Memory B cell (primary cell): ENCODE measurements at places on chromosomes 16 and 17.

GRCh38 chr16:85605912-85606841 lies 6.9 kb upstream of the GSE1 start:
- H3K27ac ChIP-seq = no peak overlapping the region
- H3K4me1 ChIP-seq = peaks cover 37% of the 10 kb centered on the region
- H3K27me3 ChIP-seq = no peaks in the 10 kb centered on the region
- no peak overlapping the region for H3K4me3 ChIP-seq

DNA sequence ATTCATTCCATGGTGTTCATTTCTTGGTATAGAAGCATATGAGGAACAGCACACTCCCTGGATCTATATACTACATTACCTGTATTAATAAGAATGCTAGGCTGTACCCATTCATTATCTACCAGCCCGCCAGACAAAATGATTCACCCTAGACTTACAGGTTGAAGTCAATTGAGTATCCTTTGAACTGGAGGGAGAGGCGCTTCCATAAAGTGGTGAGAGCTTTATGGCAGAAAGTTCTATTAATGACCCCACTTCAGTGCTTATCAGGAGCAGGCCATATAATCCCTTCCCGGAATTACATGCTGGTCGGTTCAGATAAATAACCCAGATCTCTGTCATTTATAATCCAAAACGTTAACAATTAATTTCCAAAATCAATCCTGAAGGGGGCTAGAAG lies 44.5 kb upstream of the TOX3 start:
- DNase-seq = no peak
- no peaks in the 10 kb centered on the region for H3K36me3 ChIP-seq
- H3K27me3 ChIP-seq = peaks cover 2% of the 10 kb centered on the region
- H3K27ac ChIP-seq = no peak overlapping the region
- H3K4me3 ChIP-seq = no peak overlapping the region
- no peaks in the 10 kb centered on the region for H3K4me1 ChIP-seq

DNA sequence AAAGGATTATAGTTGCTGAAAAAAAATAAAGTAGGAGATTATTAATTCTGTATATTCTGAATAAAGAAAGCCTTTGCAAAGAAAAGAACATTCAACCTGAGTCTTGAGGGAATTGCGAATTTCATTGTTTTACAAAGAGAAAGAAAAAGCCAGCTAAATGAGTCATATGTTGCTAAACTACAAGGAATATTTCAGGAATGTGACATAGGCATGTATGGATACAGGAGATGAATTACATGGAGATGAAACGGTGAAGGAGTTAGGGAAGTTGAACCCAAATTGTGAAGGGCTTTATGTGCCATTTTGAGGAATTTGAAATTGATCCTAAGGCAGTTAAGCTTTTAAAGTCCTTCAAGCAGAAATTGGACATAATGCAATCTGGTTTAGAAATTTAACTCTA lies 177.3 kb upstream of the RBL2 start:
- no peak for DNase-seq
- peak overlapping the region; percentile 69 for H3K27ac ChIP-seq
- peaks cover 44% of the 10 kb centered on the region for H3K36me3 ChIP-seq

GRCh38 chr17:39939588-39940419 lies 12.3 kb downstream of the LRRC3C start:
- H3K4me1 ChIP-seq = peaks cover 17% of the 10 kb centered on the region
- H3K36me3 ChIP-seq = no peaks in the 10 kb centered on the region
- no peak overlapping the region for H3K27ac ChIP-seq
- H3K4me3 ChIP-seq = no peak overlapping the region

DNA sequence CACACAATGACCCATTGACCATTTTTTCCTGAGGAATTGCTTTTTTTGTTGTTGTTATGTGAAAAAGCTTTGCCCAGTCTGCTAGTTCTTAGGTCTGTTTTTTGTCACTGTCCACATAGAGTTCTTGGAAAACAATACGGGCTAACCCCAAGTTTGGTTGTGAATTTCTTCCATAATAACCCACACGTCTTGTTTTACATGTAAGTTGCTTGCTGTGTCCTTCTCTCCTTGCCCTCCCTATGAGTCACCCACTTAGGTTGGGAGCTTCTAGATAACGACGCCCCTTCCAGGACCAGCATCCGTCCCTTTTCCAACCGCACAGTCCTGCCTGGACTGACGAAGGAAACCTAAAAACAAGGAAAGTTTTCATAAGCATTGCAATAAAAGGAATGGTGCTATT lies 175.3 kb upstream of the HS3ST3A1 start:
- DNase-seq = no peak
- no peaks in the 10 kb centered on the region for H3K4me1 ChIP-seq
- no peak overlapping the region for H3K4me3 ChIP-seq
- no peak overlapping the region for H3K27ac ChIP-seq
- H3K36me3 ChIP-seq = peaks cover 27% of the 10 kb centered on the region
- no peaks in the 10 kb centered on the region for H3K27me3 ChIP-seq

GRCh38 chr16:57778658-57779057 lies 23.6 kb downstream of the KIFC3 start:
- H3K4me1 ChIP-seq = no peaks in the 10 kb centered on the region
- no peak overlapping the region for H3K4me3 ChIP-seq
- peaks cover 2% of the 10 kb centered on the region for H3K27me3 ChIP-seq
- DNase-seq = no peak
- no peaks in the 10 kb centered on the region for H3K36me3 ChIP-seq

GRCh38 chr16:82629441-82630027 lies 2.8 kb downstream of the CDH13 start:
- no peaks in the 10 kb centered on the region for H3K4me1 ChIP-seq
- DNase-seq = no peak
- H3K27me3 ChIP-seq = peaks cover 17% of the 10 kb centered on the region
- no peak overlapping the region for H3K27ac ChIP-seq
- no peaks in the 10 kb centered on the region for H3K36me3 ChIP-seq

GRCh38 chr17:10036511-10037061 lies 131.5 kb upstream of the RCVRN start:
- H3K27ac ChIP-seq = no peak overlapping the region
- peaks cover 8% of the 10 kb centered on the region for H3K27me3 ChIP-seq
- no peak for DNase-seq
- no peak overlapping the region for H3K4me3 ChIP-seq
- no peaks in the 10 kb centered on the region for H3K36me3 ChIP-seq
- peaks cover 10% of the 10 kb centered on the region for H3K4me1 ChIP-seq

DNA sequence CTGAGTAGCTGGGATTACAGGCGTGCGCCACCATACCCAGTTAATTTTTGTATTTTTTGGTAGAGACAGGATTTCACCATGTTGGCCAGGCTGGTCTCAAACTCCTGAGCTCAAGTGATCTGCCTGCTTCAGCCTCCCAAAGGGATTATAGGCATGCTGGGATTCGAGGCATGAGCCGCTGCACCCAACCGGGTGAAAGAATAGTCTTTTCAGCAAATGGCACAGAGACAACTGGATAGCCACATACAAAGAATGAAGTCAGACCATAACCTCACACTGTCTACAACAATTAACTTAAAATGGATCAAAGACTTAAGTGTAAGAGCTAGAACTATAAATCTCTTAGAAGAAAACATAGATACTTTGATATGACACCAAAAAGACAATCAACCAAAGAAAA lies 67.6 kb downstream of the TBC1D16 start:
- peaks cover 6% of the 10 kb centered on the region for H3K27me3 ChIP-seq
- H3K4me3 ChIP-seq = no peak overlapping the region
- H3K36me3 ChIP-seq = peaks cover 2% of the 10 kb centered on the region
- DNase-seq = no peak
- H3K27ac ChIP-seq = no peak overlapping the region
- peaks cover 20% of the 10 kb centered on the region for H3K4me1 ChIP-seq

DNA sequence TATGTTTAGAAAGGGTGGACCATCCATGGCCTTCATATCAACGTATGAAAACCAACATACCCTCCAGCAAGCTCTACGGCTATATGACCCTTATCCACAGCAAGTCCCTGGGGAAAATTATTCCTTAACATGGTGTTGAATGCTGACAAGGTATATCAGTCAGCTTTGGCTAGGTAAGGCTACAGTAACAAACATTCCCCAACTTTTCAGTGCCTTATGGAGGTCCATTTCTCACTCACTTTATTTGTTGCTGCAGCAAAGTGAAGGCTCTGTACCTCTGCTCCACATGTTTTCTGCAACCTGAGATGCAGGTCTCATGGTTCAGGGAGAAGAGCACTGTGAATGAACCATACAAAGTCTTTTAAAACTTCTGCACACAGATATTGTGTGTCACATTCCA lies 83.8 kb upstream of the TOX3 start:
- no peaks in the 10 kb centered on the region for H3K36me3 ChIP-seq
- H3K27ac ChIP-seq = no peak overlapping the region
- H3K4me3 ChIP-seq = no peak overlapping the region
- no peaks in the 10 kb centered on the region for H3K27me3 ChIP-seq
- H3K4me1 ChIP-seq = no peaks in the 10 kb centered on the region
- no peak for DNase-seq

- no peaks in the 10 kb centered on the region for H3K4me1 ChIP-seq
- H3K27me3 ChIP-seq = peaks cover 4% of the 10 kb centered on the region
- no peak overlapping the region for H3K27ac ChIP-seq
These were observed 142.3 kb downstream of the RGS9 start for GRCh38 chr17:65279456-65279855.

DNA sequence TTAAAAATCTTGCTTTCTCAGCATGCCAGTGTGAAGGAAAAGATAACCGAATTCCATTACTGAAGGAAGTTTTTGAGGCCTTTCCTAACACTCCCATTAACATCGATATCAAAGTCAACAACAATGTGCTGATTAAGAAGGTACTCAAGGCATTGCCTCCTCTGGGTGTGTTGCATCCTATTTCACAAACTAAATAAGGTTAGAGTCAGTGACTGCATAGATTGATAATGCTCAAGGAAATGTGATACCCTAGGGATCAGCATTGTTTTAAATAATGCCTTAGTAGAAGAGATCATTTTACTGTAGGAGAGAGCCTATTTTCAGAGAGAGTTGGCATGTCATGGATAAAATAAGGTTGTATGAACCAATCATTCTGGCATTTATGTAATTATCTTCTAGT lies 36.8 kb downstream of the GDPD1 start:
- H3K27me3 ChIP-seq = no peaks in the 10 kb centered on the region
- no peak for DNase-seq
- H3K36me3 ChIP-seq = no peaks in the 10 kb centered on the region
- no peak overlapping the region for H3K4me3 ChIP-seq

DNA sequence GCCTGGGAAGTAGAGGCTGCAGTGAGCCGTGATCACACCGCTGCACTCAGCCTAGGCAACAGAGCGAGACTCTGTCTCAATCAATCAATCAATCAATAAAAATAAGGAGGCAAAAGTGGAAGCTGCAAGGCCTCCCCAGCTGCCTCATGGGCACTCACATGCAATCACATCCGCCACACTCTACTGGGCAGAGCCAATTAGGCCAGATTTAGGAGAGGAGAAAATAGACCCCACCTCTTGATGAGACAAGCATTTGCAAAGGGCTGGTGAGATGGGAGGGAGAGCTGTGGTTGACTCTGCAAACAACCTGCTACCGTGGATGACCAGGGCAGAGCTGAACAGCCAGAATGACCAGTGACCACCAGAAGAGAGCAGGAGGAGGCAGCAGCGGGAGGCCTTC lies 14.7 kb upstream of the GSG1L start:
- no peaks in the 10 kb centered on the region for H3K4me1 ChIP-seq
- H3K36me3 ChIP-seq = no peaks in the 10 kb centered on the region
- no peak for DNase-seq
- H3K4me3 ChIP-seq = no peak overlapping the region
- no peak overlapping the region for H3K27ac ChIP-seq

DNA sequence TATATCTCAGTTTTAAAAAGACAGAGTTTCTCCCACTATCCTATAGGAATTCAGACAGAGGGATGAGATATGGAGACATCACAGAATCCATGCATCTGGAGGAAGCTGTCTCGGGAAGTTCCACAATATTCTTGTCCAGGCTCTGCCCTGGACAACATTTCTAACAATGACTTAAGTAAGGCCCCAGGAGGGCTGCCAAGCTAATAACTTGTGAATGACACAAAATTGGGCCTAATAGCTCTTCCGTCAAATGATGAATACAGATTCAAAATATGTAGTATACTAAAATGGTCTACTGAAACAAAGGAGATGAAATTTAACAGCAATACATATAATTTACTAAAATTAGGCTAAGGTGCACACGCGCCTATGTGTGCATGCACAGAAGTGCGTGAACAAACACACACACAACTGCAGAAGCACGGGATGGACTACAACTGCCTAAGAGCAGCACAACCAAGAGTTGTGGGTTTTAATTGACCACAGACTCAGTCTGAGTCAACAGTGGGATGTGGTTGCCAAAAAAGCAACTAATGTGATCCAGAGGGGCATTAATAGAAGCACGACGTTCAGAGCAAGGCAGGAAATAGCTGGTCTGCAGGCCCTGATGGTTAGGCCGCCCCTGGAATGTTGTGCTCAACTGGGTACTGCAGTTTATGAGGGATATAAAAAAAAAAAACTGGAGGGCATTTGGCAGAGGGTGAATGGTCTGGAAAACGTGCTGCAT lies 26.3 kb upstream of the HS3ST2 start:
- no peaks in the 10 kb centered on the region for H3K4me1 ChIP-seq
- no peak overlapping the region for H3K4me3 ChIP-seq
- DNase-seq = no peak
- H3K27ac ChIP-seq = no peak overlapping the region
- H3K36me3 ChIP-seq = no peaks in the 10 kb centered on the region
- peaks cover 7% of the 10 kb centered on the region for H3K27me3 ChIP-seq

DNA sequence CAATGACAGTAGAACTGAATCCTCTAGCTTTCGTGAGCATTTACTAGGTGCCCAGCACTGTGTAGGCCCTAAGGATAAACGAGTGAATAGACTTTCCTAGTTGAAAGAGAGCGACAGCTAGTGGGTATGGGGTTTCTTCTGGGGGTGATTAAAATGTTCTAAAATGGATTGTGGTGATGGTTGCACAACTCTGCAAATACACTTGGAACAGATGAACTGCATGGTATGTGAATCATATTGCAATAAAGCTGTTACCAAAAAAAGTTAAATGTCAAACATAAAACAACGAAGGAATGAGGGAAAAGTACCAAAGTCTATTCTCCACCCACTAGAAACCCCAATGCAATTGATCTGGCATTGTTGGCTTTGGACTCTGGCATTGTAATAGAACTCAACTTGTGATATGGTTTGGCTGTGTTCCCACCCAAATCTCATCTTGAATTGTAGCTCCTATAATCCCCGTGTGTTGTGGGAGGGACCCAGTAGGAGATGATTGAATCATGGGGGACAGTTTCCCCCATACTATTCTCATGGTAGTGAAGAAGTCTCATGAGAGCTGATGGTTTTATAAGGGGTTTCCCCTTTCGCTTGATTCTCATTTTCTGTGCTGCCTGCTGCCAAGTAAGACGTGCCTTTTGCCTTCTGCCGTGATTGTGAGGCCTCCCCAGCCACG lies 70.5 kb downstream of the MARF1 start:
- no peaks in the 10 kb centered on the region for H3K27me3 ChIP-seq
- H3K4me3 ChIP-seq = no peak overlapping the region
- no peak overlapping the region for H3K27ac ChIP-seq
- peaks cover 3% of the 10 kb centered on the region for H3K4me1 ChIP-seq
- peaks cover 13% of the 10 kb centered on the region for H3K36me3 ChIP-seq
